Activated T-cell treated with anti-CD3 and anti-CD28 coated beads, Interleukin-2, amount 50 U/mL, for 72 hours (primary cell): ENCODE measurements at places on chromosomes 7 and 10. TPM values are rescaled to one million over a fixed set of nuclear protein-coding genes. Genes with fewer than 3 reads are reported as not detected.

The PRF1 gene
- 102 TPM for total RNA-seq

The GRID1 gene
- not detected for total RNA-seq

DNA sequence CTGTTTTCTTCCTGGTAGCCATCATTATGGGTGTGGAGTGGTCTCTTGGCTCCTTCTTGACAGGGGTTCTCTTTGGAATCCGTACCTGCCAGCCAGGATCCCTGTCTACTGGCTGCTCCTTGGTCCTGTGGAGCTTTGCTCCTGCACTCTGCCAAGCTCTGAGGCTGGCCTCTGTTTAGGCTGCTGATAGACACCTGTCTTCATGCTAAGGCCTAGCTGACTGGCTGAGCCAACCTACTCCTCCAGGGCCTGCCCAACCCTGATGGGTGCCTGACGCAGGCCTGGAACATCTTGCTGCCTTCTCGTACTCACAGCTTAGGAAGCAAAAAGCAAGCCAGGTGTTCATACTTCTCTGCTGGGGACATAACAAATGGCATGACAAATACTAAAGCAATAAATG lies 333.6 kb upstream of the ZNF32 start:
- no peaks in the 10 kb centered on the region for H3K36me3 ChIP-seq
- no peaks in the 10 kb centered on the region for H3K4me1 ChIP-seq
- no peak for DNase-seq
- H3K27ac ChIP-seq, result no peak overlapping the region
- H3K4me3 ChIP-seq, result no peak overlapping the region

GRCh38 chr7:69804962-69805361 lies 206.7 kb downstream of the AUTS2 start:
- peak overlapping the region; percentile 59 for H3K4me3 ChIP-seq
- DNase-seq, result no peak
- no peak overlapping the region for H3K27ac ChIP-seq
- no peaks in the 10 kb centered on the region for H3K36me3 ChIP-seq
- peaks cover 26% of the 10 kb centered on the region for H3K27me3 ChIP-seq
- H3K4me1 ChIP-seq, result peaks cover 12% of the 10 kb centered on the region

DNA sequence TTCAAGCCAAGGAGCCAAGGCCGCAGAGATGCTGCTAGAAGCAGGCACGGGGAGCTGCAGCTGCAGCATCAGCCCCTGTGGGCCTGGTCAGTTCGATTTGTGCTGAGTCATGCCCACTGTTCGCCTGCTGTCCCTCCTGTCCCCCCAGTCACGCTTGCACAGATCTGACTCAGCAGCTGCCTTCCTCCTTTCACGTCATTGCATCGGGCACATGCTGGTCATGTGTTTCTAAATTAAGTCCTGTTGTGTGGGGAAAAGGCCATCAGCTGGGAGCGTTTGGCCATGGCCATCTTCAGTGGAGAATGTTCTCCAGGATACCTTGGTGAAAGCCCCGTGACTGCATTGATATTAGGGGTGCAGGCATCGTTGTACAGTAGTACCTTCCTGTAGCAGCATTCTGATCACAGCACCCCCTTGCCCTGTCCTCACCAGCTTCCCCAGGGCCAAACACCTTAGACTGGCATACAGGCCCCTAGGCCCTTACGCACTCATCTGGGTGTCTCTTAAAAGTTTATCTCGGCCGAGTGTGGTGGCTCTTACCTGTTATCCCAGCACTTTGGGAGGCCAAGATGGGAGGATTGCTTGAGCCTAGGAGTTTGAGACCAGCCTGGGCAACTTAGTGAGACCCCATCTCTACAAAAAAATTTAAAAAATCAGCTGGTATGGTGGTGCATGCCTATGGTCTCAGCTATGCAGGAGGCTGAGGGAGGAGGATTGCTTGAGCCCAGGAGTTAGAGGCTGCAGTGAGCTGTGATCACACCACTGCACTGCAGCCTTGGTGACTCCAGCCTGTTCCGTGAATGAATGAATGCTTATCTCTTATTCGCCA lies 23.2 kb downstream of the POR start:
- no peaks in the 10 kb centered on the region for H3K4me1 ChIP-seq
- no peak for DNase-seq
- peaks cover 3% of the 10 kb centered on the region for H3K36me3 ChIP-seq
- no peaks in the 10 kb centered on the region for H3K27me3 ChIP-seq
- no peak overlapping the region for H3K27ac ChIP-seq

GRCh38 chr10:84531396-84531795 lies 203.0 kb downstream of the CCSER2 start:
- no peak overlapping the region for H3K27ac ChIP-seq
- H3K27me3 ChIP-seq, result peaks cover 6% of the 10 kb centered on the region
- H3K4me1 ChIP-seq, result peaks cover 22% of the 10 kb centered on the region

DNA sequence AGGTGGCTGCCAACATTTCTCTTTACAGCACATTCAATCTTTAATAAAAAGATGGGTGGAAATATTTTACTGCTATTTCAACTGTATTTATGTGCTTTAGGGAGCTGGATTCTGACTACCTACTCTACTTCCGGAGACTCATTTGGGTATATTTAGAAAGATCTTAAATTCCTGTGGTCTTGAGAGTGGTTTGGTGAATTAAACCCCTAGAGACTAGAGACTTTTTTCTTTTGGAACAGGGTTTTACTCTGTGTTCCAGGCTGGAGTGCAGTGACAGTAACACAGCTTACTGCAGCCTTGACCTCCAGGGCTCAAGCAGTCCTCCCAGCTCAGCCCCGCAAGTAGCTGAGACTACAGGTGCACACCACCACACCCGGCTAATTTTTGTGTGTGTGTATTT lies 79.0 kb upstream of the HABP2 start:
- no peak for DNase-seq
- no peaks in the 10 kb centered on the region for H3K36me3 ChIP-seq
- no peaks in the 10 kb centered on the region for H3K4me1 ChIP-seq

- H3K27ac ChIP-seq, result no peak overlapping the region
- DNase-seq, result peak; percentile 45
- H3K27me3 ChIP-seq, result no peaks in the 10 kb centered on the region
- peaks cover 4% of the 10 kb centered on the region for H3K36me3 ChIP-seq
- H3K4me3 ChIP-seq, result peak overlapping the region; percentile 97
- peaks cover 11% of the 10 kb centered on the region for H3K4me1 ChIP-seq
Observed at GRCh38 chr10:103661198-103661950, 167.9 kb downstream of the NEURL1 start.

DNA sequence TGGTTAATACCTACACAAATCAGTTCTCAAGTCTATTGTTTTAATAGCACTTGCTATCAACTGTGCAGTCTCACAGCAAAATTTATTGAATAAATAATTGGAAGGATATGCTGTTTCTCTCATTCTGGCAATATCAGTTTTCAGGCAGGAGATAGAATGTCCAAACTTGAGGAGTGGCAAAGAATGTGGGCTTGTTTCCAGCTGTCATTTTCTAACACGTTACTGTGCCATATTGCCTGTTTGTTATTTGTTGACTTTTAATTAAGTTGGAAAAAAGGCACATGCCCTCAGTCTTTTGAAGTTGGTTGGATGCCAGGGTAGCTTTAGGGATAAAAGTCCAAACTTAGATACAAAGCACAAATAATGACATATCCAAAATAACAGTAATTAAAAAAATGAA lies 52.2 kb downstream of the MAGI2 start:
- H3K4me1 ChIP-seq, result no peaks in the 10 kb centered on the region
- H3K36me3 ChIP-seq, result no peaks in the 10 kb centered on the region
- no peak for DNase-seq
- H3K27ac ChIP-seq, result no peak overlapping the region
- no peaks in the 10 kb centered on the region for H3K27me3 ChIP-seq
- H3K4me3 ChIP-seq, result no peak overlapping the region

DNA sequence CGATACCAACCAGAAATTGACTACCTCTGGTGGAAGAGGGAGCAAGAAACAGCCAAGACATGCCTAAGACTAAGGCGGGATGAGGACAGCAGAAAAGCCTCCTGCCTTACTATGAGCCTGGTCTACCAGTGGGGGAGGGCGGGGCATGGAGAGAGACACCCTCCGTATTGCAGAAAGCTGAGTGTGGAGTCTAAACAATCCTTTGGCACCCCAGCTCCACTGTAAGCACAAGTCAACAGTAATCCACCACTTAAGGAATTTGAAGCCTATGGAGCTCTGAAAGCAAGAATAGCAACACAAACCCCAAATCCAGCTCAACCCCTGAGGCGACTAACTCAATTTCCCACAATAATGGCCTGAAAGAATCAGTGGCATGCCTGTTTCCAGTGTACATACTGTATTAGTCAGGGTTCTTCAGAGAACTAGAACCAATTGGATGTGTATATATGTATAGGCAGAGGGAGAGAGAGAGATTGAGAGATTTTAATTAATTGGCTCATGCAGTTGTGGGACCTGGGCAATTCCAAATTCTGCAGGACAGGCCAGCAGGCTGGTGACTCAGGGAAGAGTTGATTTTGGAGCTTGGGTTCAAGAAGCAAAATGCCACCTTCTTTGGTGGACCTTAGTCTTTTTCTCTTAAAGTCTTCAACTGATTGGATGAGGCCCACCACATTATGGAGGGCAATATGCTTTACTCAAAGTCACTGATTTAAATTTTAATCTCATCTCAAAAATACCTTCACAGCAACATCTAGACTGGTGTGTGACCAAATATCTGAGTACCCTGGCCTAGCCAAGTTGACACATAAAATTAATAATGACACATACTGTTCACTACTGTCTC lies 13.5 kb downstream of the PPIF start:
- H3K4me3 ChIP-seq, result no peak overlapping the region
- DNase-seq, result no peak
- H3K27me3 ChIP-seq, result peaks cover 8% of the 10 kb centered on the region
- H3K27ac ChIP-seq, result peak overlapping the region; percentile 24
- peaks cover 19% of the 10 kb centered on the region for H3K4me1 ChIP-seq

- no peak overlapping the region for H3K27ac ChIP-seq
- H3K4me1 ChIP-seq, result no peaks in the 10 kb centered on the region
- DNase-seq, result no peak
- no peaks in the 10 kb centered on the region for H3K27me3 ChIP-seq
- peaks cover 12% of the 10 kb centered on the region for H3K36me3 ChIP-seq
- no peak overlapping the region for H3K4me3 ChIP-seq
Observed at GRCh38 chr7:58087536-58088190, 637.7 kb downstream of the ZNF716 start.
